ENCODE measurements at places on chromosomes 16 and 17.

DNA sequence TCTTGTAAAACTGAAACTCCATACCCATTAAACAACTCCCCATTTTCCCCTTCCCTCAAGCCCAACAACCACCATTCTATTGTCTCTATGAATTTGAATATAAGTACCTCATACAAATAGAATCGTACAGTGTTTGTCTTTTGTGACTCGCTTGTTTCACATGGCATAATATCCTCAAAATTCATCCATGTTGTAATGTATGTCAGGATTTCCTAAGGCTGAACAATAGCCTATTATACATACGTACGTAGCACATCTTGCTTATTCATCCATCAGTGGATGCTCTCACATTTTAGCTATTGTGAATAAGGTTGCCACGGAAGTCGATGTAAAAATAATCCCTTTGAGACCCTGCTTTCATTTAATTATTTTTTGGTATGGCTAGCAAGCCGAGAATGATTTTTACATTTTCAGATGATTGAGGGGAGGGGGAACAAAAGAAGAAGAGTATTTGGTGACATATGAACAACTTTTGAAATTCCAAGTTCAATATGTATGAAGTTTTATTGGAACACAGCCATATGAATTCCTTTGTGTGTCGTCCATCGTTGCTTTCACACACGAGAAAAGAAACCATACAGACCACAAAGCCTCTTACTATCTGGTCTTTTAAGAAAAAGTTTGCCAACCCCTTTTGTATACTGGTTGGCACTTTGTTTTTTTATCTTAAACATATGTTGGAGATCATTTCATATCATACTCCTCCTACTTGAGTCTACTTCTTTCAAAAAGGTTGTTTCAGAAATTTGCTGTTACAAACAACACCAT lies 371.2 kb downstream of the NPIPA8 start:
- no peak for DNase-seq

DNA sequence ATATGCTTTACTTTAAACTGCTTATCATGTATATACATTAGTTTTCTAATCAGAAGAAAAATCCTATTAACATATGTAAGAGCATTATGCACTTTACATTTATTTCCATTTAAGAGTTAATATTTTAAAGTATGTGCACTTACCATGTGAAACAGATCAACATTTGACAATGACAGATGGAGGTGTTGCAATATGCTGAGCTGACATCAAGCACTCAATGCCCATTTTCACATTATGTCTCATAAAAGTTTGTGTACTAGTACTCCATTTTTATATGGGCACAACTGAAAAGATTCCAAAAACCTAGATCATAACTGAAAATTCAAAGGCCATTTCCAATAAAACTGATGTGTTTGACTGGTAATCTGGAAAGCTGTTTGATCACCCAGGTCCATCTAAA lies 420.9 kb upstream of the SOX9 start:
- no peak for DNase-seq

DNA sequence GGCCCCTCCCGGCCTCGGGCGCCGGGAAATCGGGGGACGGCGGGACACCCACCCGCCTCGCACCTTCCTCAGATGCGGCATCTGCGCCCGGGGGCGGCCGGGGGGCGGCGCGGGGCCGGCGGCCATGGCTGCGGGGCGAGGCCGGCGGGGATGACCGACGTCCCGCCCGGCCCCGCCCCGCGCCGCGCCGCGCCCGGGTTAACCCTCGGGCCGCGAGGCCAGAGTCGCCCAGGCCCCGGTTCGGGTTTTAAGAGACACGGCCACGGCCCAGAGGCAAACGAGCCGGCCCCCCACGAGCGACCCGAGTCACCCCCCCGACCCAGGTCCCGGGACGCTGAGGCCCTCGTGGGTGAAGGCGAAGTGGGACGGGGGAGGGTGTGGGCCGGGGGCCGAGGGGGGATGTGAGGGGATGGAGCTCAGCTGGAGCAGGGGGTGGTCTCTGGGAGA lies at the start of gene RGS11:
Gene RGS11, minus strand, starts transcription at position 159 of the 447 bp plus-strand sequence. Its CDS starts 33 bp downstream, at position 126.
- no peak for DNase-seq

DNA sequence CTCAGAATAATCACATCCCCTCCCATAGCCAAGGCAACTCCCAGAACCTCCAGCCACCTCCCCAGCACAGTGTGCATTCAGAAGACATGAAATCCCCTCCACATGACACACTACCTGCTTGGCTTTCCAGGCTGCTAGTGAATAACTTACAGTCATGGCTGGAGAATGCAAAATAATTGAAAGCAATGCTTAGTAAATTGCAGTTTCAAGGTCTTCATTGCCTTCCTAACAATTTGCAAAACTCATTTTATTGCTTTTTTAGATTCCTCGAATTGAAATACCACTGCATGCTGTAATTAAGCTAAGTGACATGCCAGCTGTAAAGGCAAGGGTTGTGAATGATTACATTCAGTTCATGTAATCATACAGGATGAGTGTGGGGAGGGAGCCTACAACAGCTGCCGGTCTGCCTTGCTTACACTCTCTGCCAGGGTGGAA lies 29.0 kb upstream of the HOXB13 start:
- no peak for DNase-seq

DNA sequence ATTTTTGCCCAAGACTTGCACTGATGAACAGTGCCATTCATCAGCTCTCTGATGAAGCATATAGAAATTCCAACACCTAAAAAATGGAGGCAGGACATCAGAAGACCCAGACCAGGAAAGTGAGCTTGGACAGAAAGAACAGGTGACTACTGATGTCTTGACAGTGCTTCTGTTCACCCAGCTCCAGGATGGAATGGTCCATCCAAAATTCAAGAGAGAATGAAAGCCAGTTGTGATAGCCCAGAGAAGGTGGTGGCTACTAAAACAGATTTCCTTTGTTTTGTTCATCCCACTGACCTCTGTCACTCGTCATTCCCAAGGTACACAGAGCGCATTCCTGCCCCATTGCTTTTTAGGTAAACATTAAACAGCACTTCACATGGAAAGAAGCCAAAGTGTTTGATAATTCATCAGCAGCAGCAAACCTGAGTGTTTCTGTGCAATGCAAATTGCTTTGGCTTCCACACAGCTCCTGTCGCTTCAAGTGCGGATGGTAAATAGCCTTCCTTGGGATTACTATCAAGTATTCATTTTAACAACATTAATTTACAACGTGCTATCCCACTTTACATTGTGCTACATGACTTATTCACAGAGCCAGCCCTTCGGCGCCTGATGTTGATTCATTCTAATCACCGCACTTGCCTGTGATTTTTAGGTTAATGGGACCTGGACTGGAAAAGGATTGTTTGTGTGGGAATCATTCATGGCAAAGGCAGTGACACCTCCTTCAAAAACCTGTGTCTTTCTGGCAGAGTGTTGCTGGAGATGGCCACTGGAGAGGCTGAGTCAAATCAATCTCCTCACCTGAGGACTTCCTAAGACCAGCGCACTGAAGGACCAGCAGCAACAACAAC lies 65.1 kb upstream of the TOX3 start:
- no peak for DNase-seq

- no peak for DNase-seq
Observed at GRCh38 chr17:66491665-66492064, 189.3 kb downstream of the PRKCA start.

- no peak for DNase-seq
Observed at GRCh38 chr16:86794216-86794864, 216.0 kb downstream of the FOXL1 start.

DNA sequence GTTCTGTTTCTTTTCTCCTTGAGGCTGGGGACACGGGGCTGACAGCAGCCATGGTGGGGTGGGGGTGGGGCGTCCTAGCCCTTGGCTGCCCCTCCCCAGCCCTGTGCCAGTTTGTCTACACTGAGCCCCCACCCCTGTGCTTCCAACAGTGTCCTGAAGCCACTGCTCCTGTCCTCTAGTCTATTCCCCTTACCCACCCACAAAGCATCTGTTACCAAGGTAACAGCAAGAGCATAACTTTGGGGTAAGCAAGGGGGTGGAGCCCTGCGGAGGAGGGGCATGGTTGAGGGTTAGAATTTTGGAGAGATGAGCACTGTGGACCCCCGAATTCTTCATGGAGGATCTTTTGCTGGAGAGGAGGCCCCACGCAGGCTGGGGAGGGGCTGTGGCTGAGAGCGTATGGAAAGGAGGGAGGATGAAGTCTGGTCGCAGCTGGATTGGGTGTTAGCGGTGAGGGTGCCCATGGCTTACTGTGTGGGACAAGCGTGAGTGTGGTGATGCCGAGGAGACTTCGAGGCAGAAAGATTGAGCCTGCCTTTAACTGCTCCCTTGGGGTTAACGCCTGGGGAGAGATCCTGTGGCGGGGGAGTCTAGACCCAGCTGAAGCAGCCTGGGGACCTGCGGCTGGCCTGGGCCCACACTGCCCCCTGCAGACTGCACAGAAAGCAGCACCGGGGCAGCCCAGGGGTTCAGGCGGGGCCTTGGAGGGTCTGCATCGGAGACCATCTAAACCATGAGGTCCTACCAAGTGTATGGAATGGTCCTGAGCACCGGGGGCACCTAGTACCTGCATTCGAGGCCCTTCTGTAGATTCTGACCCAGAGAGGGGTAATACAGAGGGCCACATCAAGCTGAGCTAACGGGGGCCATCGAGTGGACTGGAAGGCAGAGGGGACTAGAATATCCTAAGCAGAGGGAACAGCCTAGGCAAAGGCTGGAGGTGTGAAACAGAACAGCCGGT lies 6.1 kb upstream of the STAC2 start:
- DNase-seq, result peak; percentile 49

DNA sequence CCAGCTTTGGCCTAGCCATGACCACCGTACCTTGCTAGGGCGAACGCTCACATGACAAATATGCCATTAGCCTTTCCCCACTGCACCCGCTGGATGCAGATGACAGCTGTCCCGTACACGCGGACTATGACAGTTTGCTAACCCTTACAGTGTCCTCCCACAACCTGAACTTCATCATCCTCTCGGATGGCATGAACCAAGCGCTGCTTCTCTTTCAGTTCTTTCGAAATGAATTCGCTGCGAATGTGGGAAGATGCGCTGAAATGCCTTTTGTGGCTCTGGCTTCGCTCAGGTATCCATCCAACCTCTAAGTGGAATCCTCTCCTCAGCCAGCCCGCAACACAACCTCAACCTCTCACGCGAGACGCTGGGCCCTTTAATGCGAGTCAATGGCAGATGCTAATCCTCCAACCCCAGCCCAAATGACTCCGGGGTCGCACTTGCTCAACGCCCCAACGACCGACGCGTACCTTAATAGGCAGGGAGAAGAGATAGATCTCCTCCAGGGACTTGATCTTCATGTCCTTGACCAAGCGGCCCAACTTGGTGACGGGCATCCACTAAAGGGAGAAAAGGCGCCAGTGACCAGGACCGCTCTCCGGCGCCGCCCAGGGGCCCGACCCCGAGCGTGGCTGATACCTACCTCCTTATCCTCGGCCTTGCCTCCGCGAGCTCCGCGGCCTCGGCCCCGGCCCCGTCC lies 670 bp downstream of the RPS2 start:
- peak; percentile 59 for DNase-seq

GRCh38 chr16:4290236-4290830 lies 17.5 kb upstream of the TFAP4 start:
- no peak for DNase-seq

Measured in activated CD4-positive, alpha-beta T cell treated with anti-CD3 and anti-CD28 coated beads, Interleukin-2, Interleukin-6, amounts not matched to agents 100 ng/mL and 50 ng/mL, durations not matched to agents 16 hours and 8 hours (primary cell).